ENCODE measurements at places on chromosomes 3 and 15.

GRCh38 chr3:64054488-64054887 lies 31.2 kb upstream of the PSMD6 start:
- no peak for DNase-seq

DNA sequence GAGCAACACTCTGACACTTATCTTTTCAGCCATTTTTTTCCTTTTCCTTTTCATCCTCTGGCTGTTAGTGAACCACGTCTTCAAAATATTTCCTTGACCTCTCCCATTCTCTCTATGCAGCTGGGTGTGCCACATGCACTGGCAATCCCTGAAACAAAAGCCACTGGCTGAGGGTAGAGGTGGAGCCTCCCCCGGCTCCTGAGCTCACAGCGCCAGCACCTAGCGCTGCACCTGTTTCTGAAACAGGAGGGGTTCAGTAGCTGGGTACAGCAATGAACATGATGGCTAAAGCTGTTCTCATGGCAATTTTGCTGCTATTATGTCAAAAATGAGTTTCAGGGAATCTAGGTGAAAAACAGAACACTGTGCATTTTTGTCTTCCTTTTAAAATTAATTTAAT lies 314.7 kb upstream of the ATP10A start:
- DNase-seq: no peak

GRCh38 chr3:12868039-12869034 lies 27.0 kb upstream of the RPL32 start:
- DNase-seq: no peak

- DNase-seq: no peak
Observed at GRCh38 chr3:73294537-73294936, 233.1 kb downstream of the EBLN2 start.

- DNase-seq: no peak
Observed at GRCh38 chr15:69414701-69415167, 585 bp downstream of the KIF23 start.

DNA sequence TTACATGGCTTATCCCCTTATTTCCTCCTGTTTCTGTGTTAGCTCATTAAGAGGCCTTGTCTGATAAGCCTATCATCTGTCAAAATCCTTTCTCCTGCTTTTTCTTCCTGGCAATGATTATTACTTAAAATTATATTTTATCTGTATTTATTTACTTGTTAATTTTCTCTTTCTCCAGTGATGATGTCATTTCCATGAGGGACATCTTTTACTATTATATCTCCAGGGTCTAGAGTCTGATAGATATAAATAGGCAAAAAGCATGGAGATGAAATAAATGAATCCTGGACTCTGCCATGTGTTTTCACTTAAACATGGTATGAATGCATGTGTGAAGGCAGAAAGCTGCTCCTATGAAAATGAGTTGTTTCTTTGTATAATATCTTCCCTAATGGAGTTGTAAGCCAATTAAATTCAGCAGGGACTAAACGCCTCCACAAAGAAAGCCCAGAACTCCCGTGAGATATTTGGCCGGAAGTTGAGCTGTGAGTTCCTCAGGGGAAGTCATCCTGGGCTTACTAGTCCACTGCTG lies 375.2 kb downstream of the TUSC7 start:
- DNase-seq: no peak

- DNase-seq: no peak
Observed at GRCh38 chr3:111895071-111895470, 36.0 kb downstream of the PHLDB2 start.

- DNase-seq: no peak
Observed at GRCh38 chr3:170256597-170256996, 34.4 kb downstream of the PRKCI start.

GRCh38 chr3:150351398-150351797 lies 56.7 kb upstream of the TSC22D2 start:
- DNase-seq: no peak

Measured in stimulated activated CD8-positive, alpha-beta memory T cell treated with anti-CD3 and anti-CD28 coated beads, Interleukin-7, amount 100 ng/mL, for 4 hours (primary cell).